ENCODE measurements at places on chromosomes 5 and 9.

DNA sequence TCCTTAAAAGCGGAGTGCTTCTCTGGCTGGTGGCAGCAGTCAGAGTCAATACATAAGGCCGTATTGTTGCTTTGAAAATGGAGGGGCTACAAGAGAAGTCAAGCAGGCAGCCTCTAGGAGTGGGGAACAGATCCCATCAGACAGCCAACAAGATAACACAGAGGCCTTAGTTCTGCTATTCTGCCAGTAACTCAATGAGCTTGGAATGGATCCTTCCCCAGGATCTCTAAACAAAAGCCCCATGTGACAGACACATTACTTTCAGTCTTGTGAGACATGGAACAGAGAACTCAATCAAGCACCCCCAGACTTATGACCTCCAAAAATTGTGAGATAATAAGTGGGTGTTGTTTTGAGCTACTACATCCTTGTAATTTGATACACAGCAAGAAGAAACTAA is 158.6 kb downstream of the RFX3 start:
- no peak for DNase-seq

DNA sequence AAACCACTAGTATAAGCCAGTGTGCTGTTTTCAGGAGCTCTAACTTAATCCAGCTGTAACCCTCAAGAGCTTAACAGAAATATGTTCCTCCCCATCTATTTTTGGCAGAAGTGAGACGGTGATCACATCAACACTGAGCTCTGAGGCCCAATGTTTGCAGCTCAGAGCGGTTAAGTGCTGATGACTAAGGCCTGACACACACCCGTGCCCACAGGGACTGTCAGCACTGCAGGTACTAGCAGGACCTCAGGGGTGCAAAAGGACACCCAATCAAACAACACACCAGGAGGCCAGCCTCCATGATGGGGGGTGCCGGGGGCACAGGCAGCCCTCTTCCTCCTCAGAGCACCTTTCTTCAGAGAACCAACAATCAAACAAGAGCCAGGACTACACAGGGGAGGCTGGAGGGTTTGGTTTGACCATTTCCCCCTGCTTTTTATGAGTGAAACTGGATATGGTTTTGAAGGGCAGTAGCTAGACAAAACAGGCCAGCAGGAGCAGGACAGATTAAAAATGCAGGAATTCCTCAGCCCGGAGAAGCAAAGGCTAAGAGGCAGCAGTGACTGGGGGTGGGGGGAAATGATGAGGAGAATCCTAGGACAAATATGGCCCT is 61.3 kb downstream of the RAPGEF1 start:
- peak; percentile 84 for DNase-seq

DNA sequence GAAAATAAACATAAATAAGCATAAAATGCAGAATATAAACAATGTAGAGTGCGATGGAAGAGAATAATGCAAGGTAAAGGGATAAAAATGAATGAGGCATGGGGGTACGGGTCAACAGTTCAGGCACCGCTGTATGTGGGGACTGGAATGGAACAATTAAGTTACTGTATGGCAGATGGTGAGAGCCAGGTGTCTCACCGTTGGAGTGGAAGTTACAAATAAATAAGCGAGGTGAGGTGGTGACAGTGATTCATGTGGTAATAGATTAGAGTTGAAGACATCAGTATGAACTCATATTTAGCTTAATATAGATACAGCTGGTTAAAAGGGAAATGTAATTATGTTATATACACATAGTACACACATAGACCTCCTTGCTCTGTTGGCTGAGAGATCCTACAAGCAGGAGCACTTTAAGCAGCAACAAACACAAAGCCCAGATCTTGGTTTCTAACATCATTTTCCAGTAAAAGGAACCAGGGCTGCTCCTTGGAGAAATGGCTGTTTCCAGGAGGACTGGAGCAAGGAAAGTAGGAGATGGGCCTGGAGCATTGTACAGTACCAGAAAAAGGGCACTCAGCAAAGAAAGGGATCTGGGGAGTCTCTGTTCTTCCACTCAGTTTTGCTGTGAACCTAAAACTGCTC is 2.4 kb upstream of the OMD start:
- no peak for DNase-seq

- DNase-seq = no peak
Observed at GRCh38 chr9:108325406-108325805, 530.4 kb downstream of the ACTL7B start.

- no peak for DNase-seq
Observed at GRCh38 chr9:107127608-107128007, 155.5 kb upstream of the RAD23B start.

GRCh38 chr9:108479989-108480652 is 375.7 kb downstream of the ACTL7B start:
- DNase-seq = no peak

DNA sequence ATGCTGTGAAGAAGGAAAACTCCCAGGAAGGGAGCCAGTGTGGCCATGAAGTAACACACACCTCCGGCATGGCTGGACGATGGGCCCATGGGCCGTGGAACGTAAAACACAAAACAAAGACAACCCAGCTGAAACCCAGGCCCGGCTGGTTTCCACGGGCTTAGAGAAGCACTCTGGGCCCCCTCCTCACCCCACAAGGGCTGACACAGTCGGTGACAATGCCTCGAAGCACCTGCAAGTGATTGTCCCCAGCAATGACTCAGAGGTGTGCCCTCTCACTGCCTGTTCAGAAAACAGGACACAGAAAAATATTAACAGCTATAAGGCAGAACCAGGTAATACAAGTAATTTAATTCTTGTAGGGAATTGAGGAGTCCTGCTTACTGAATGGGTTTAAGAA is 135.3 kb downstream of the ROR2 start:
- no peak for DNase-seq

DNA sequence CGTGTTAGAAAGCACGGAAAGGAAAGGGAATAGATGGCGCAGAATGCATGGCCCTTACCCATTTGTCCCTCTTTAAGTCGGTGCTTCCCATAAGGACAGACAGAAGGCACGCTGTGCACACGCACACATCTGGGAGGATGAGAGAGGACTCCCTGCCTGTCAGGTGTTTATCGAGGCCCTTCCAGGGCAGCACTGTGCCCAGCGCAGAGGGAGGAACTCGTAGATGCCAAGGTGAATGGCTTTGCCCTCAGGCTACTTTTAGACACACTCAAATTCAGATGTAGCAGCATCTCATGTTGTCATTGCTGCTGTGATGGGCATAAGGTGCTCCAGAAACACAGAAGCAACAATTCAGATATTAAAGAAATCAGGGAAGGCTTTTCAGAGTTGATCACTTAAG is 70.2 kb upstream of the CTSL start:
- no peak for DNase-seq

DNA sequence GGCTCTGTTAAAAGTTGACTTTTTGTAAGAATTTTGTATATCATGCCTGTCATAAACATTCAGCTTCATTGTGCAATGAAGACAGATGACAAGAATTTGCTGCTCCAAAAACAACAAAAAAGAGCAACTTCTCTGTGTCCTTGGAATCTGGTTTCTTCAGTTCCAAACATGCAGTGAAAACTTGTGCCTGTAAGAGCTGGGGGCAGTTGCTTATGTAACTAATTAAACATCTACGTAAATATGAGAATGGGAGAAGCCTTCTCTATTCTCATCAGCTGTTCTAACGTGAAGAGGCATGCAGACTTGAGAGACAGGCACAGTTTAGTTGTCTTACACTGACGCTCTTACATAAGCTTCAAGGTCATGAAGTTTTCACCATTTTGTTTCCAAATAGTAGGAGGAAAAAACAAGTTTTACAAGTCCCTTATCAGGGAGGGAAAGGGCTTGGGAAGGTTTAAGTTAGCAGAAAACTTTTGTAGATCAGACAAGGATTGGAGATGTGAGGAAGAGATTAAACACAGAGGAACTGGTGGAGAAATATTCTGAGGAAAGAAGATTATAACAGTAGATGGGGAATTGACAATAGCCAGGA is 170.4 kb downstream of the RFK start:
- DNase-seq = no peak

DNA sequence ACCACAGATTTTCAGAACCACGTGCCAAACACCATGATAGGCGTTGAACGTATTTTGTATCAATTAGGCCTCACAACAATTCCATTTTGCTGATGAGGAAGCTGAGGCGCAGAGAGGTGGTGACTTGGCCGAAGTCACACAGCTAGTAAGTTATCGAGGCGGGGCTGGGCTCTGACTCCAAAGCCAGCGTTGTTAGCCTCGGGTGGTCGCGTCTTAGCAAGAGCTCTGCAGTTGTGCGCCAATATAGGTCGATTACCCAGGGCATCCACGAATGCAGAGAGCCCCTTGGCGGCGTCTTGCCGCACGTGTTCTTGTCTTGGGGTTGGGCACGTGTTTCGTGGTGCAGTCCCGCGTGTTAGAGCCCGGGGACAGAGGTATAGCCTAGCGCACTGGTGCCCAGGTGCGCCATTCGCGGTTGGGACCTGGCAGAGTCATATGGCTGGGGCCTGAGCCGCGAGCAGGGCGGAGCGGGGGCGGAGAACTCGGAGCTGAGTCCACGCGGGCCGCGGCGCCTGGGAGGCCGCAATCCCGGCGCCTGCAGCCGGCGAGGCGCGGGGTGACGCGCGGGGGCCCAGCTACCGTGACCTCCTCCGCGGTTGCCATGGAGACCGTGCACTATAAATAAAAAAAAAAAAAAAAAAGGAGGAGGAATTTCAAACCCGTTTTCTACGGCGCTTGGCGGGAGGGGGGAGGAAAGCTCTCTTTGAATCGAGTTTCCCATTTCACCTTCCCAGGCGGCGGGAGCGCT is 62.3 kb downstream of the CXXC5 start:
- no peak for DNase-seq

GRCh38 chr5:122736086-122736845 is 38.6 kb upstream of the SNX2 start:
- no peak for DNase-seq

GRCh38 chr5:10812218-10812617 is 51.2 kb upstream of the DAP start:
- DNase-seq = no peak

DNA sequence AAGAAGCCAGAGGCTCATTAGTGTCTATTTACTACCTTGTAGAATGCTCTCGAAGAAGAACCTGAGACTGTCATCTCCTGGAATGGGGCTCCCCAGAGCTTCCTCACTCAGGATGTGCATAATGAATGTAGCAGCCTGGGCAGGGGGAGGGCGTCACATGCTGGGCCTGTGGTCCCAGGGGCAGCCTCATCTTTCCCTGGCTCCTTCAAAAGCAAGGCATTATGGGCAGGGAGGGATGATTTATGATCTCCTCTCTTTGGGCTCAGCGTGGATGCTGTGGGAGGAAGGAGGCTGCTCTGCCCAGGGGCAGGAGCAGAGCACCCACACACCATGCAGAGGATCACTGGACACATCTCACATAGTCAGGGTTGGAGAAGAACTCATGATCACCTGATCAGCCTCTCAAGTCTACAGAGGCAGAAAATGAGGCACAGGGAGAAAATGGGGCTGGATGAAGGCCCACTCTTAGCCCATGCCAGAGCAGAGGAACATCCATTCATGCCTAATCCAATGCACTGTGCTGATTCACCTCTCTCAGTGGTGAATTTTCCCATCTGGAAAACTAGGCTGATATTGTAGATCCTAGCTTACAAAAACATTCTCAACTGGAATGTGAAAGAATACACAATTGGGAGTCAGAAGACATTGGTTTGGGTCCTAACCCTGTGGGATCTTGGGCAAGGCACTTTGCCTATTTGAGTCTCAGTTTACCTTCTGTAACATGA is 173.7 kb downstream of the CARTPT start:
- no peak for DNase-seq

DNA sequence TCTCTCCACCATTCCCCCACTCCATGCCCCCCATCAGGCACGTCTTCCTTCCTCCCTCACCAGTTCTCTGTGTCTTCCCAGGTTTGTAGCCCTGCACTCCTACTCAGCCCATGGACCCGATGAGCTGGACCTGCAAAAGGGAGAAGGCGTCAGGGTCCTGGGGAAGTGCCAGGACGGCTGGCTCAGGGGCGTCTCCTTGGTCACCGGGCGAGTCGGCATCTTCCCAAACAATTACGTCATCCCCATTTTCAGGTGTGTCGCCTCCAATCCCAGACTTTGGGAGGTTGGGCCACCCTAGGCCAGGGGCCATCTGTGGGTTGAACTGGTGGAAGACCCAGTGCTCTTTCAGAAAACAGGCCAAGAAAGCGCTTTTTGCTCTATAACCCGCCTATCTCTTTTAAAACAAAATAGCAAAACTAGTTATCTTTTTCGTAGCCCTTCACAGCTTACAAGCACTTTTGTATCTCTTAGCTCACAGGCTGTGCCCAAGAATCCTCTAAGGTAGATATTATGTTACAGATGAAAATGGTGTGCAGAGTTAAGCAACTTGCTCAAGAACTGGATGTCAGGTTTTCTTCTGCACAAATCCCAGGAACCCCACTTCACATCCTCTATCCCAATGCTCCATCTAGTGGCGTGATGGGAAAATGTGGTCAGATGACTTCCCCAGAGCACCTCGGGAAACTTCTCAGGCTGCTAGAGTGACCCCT is 56.2 kb downstream of the PLAC8L1 start:
- DNase-seq = peak; percentile 42

DNA sequence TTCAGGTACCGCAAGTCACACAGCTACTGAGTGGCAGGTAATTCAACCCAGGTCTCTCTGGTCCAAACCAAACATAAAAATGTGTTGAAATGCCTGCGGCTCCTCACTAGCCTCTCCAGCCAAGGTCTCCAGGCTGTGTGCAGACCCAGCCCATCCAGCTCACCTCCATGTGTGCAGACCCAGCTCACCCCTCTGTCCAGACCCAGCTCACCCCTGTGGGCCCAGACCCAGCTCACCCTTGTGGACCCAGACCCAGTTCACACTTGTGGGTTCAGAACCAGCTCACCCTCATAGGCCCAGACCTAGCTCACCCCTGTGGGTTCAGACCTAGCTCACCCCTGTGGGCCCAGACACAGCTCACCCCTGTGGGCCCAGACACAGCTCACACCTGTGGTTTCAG is 188.0 kb upstream of the ADCY2 start:
- DNase-seq = no peak

- DNase-seq = no peak
Observed at GRCh38 chr9:79481846-79482477, 89.8 kb upstream of the TLE4 start.

GRCh38 chr5:120436996-120437395 is 27.1 kb upstream of the PRR16 start:
- no peak for DNase-seq

DNA sequence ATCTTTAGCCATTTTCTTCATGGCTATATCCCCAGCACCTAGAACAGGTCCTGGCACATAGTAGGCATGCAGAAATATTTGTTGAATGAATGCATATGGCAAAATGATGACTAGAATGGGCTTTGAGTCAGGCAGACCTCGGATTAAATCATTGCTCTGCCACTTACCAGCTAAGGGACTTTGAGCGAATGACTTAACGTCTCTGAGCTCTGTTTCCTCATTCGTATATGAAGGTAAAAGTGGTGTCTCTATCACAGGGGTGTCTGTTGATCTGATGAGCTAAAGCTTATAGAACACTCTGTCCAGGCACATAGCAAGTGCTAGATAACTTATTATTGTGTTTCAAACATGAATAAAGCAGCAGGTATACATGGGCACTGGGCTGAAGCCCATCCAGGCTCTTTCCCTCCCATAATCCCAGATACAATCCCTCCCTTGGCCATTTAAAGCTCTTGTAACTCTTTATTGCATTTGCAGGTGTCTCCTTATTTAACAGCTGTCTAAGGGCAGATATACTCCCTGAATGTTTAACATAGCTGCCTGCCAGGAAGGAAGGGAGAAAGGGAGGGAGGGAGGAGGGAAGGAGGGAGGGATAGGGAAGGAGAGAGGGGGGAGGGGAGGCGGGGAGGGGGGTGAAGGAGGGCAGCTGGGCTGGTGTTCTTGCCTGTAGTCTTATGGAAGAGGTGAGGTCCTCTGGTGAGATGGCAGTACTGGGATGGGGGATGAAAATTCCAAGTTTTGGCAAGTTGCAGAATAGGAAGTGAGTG is 23.2 kb upstream of the STXBP1 start:
- no peak for DNase-seq
